ENCODE measurements at places on chromosomes 1 and 21.

- DNase-seq: no peak
Measured at GRCh38 chr1:115539061-115539460, 102.7 kb upstream of the VANGL1 start.

DNA sequence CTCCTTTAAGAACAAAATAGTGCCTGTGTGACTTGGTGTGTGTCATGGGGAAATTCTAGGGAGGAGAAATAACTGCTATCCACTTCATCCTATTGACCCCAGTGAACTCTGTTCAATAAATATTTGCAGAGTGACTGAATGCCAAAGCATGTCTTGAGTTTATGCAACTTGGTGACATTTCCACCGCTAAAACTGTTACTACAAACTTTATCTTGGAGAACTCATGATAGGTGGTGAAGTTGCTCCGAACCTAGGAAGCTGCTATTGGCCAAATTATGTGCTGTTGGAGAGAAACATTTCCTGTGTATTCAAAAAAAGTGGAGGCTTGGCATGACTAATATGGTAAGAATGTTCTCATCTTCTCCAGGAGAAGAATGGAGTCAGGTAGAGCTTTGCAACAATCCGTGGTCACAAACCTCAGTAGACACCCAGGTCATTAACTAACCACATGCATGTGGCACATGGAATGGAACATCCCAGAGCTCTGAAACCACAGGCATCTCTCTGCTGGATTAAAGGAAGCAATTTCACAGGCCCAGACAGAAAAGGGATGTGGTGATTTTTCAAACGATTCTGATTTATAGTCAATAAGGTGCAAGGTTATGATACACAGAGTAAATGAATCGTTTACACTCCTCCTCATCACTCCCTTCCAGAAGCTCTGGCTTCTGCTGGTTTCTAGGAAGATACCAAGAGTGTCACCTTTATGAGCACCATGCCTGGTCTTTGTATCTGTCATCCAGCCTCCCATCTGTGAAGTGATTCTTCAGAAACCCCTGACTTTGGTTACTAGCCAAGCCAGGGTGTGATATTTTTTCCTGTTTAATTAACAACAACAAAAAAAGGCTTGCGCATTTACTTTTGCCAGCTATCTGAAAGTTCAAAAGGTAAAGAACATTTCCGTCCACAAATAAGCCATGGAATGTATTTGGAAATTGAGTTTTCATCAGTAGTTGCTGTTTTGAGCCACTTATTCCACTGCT, 361.1 kb downstream of the TGFB2 start:
- DNase-seq: no peak

DNA sequence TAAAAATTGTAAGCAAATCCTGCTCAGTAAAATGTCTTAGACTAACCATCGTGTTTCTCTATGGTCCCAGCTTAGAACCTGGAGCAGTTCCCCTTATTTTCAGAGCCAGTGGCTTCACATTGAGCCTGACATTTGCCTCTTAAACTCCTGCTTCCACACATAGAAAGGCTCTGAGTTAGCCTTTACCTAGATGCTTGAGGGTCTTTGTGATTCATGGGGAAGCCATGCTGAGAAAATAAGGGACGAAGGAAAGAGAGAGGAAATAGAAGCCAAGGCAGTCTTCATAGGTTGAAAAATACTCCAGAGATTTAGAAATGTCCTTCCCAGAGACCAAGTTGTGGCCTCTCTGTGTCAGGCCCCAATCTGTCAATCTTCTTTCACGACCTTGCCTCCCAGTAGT, 16.1 kb upstream of the RBBP5 start:
- DNase-seq: no peak

GRCh38 chr1:16719571-16720350, 20.6 kb upstream of the RNU1-4 start:
- DNase-seq: no peak

DNA sequence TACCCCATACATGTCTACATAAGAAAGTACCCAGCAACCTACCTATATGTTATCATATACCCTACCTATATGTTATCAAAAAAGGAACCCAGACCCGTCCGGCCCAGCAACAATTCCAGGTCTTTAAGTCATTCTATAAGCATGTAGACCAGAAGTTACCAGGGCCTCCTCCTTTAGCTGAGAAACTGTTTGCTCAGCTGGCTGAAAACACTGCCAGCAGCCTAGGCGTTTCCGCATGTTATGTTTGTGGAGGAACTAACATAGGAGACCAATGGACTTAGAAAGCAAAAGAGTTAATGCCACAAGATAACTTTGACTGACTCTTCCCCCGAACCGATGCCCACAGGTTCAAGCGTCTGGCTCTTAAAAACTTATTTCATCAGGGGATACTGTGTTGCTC, 7.1 kb upstream of the ZNF678 start:
- DNase-seq: no peak

GRCh38 chr21:33011462-33011861, 14.3 kb upstream of the OLIG2 start:
- no peak for DNase-seq

DNA sequence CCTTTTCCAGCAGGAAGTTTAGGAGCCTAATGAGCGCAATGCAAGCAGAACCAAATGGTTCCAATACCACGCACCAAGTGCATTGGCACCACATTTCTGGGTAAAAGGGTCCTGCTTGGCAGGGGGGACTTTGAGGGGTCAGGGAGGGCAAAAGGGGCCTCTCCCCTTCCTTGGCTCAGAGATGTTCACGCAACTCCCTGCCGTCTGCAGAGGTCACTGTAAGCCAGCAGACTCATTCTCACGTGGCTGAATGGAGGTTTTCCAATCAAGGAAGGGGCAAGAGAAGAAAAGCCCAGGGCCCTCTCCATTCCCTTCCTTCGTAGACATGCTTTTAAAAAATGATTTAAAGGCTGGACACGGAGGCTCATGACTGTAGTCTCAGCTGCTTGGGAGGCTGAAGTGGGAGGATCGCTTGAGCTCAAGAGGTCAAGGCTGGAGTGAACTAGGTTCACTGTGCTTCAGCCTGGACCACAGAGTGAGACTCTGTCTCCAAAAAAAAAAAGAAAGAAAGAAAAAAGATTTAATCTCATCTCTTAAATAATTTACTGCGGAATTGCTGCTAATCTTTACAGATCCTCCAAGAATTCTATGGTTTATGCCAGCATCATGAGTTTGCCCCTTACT, 80.3 kb downstream of the RUNX3 start:
- no peak for DNase-seq

- DNase-seq: no peak
Measured at GRCh38 chr1:209403921-209404320, 179.6 kb upstream of the CAMK1G start.

All from right renal cortex interstitium (tissue), 3 donors.